ENCODE measurements at places on chromosomes 12 and 14.

GRCh38 chr12:130119241-130119861, 42.9 kb upstream of the FZD10 start:
- no peak for ATAC-seq

GRCh38 chr12:91094957-91095356, 16.3 kb downstream of the LUM start:
- no peak for ATAC-seq

GRCh38 chr14:54098536-54098935, 141.9 kb upstream of the BMP4 start:
- ATAC-seq = no peak

DNA sequence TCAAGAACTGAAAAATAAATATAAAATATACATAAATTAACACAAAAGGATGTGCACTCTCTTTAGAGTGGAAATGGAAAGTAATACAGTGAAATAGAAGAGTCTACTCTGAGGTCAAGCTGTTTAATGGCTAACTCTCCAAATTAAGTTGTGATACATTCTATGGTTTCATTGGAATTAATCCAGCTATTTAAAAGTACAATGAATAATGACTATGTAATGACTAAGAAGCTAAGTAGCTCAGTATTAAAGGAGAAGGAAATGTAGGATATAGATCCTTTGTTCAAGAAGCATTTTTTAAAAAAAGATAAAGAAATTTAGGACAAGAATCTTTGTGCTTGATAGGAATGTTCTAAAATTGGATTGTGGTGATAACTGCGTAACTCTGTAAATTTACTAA, 85.3 kb downstream of the LRP6 start:
- peak; percentile 66 for ATAC-seq

- peak; percentile 9 for ATAC-seq
Measured at GRCh38 chr12:95218150-95219133, 835 bp downstream of the VEZT start.

Data from SK-N-SH treated with all-trans-retinoic acid at 6 μM for 48 hours (cell line).